ENCODE measurements at places on chromosomes 7 and 10.

DNA sequence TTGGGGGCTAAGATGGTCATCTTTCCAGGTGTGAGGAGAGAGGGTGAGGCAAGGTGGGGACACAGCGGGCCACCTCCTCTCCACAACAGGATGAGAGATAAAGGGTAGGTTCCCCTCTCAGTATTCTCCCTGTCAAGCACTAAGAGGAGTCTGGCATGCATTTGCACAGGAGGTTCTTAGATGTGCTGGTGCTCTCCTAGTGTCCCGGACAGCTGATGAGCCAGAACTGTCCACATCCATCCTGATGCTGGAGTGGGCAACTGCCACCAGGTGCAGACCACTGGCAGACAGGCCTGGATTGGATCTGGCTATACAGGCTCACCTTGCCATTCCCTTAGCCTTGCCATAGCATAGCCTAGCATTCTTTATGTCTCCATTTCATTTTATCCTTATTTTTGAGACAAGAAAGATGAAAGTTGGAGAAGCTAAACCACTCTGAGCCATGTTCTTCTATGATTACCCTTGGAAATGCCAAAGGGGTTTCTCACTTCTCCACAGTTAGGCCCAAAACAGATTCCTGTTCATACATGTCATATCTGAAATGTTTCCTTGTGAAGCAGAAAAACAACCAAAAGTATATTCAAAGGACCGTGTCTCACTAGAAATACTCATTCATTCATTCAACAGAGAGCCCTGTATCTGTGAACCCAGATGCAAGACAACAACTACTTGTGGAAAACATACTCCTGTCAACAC lies 48.8 kb upstream of the ANTXRL start:
- no peak for DNase-seq

DNA sequence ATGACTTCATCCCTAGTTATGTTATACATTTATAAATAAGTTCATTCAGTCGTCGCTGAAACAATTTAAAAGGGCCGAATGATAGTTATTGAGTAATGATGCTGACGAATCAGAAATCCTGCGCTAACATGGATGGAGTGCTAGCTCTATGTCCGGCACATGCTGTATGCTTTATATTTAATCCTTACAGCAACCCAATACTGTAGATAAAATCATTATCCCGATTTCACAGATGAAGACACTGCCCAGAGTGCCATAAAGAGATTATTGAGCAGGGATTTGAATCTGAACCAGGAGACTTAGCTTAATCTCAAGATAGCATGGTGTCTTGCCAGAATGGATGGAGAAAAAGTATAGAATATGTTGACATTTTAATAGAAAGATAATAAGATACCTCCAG lies 1.1 kb upstream of the ICA1 start:
- no peak for DNase-seq

DNA sequence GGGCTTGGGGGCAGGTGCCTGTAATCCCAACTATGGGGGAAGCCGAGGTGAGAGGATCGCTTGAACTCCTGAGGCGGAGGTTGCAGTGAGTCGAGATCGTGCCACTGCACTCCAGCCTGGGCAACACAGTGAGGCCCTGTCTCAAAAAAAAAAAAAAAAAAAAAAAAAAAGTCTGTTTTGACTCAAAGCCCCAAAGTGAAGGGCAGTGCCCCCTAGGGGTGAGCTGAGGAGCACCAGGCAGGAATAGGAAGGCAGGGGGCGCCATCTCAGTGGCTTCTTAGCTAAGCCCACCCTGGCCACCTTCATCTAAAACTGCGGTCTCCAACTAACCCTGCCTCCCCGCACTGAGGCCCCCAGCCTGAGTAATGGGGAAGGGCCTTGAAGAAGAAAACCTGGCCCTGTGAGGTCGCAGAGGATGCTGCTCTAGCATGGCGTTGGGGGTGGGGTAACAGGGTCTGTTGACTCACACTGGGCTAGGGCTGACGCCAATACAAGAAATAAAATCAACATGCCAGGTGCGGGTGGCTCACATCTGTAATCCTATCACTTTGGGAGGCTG lies 9.8 kb downstream of the PODXL start:
- no peak for DNase-seq

GRCh38 chr10:103803941-103804340 lies 51.4 kb downstream of the SH3PXD2A start:
- no peak for DNase-seq

DNA sequence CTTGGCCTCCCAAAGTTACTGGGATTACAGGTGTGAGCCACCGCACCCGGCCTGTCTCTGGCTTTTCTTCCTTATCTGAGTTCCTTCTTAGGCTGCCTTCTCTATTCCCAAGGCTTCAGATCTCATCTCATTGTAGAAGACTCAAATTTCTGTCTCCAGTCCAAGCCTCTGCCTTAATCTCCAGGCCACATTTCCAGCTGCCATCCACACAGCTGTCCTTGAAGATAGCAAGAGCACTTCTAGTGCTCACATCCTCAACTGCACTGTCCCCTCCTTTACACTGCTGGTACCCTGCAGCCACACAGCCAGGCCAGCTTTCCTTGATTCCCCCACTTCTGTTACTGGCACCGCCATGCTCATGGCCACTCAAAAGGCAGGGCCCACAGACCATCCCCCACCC lies 35.6 kb downstream of the POLL start:
- DNase-seq: no peak

Measured in AG04450 (cell line).